ENCODE measurements at places on chromosomes 12 and 14. TPM values are rescaled to one million over a fixed set of nuclear protein-coding genes. Genes with fewer than 3 reads are reported as not detected.

GRCh38 chr12:75239987-75240386, 30.3 kb upstream of the KCNC2 start:
- H3K27ac ChIP-seq = no peak overlapping the region
- H3K36me3 ChIP-seq = no peaks in the 10 kb centered on the region
- peaks cover 3% of the 10 kb centered on the region for H3K4me1 ChIP-seq
- H3K4me3 ChIP-seq = no peak overlapping the region
- no peak for DNase-seq

Gene REP15
- total RNA-seq = 1.6 TPM

Gene PPP1R3E
- 15.3 TPM for total RNA-seq

- no peaks in the 10 kb centered on the region for H3K36me3 ChIP-seq
- H3K4me3 ChIP-seq = no peak overlapping the region
- no peak overlapping the region for H3K27ac ChIP-seq
- H3K4me1 ChIP-seq = peaks cover 11% of the 10 kb centered on the region
Observed at GRCh38 chr12:10027311-10027710, 3.2 kb upstream of the CLEC9A start.

Gene BLOC1S1
- 99.4 TPM for total RNA-seq

Gene COCH
- 4.8 TPM for total RNA-seq

DNA sequence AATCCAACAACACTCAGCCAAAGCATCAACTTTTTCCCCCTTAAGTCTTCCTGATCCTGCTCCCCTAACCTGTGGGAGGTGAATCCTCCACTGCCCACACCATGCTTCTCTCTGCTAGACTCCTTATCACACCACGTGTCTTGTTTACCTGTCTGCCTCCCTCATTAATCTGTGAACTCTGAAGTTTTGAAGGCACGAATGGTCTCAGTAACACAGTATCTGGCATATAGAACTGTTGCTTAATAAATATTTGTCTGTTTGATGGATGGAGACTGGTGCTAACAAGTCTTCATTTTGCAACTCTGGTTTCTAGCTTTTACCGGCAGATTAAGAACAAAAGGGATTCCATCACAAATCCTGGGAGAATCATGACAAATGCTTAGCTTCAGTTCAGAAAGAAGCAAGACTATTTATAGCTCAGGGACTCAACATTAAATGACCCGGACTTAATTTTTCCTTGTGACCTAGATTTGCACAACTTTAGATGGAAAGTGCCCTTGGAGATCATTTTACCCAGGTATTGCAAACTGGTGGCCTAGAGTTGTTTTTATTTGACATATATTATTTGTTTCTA, 267.4 kb downstream of the APAF1 start:
- no peak overlapping the region for H3K27ac ChIP-seq
- H3K4me3 ChIP-seq = no peak overlapping the region
- no peaks in the 10 kb centered on the region for H3K4me1 ChIP-seq
- H3K36me3 ChIP-seq = no peaks in the 10 kb centered on the region
- H3K27me3 ChIP-seq = peaks cover 10% of the 10 kb centered on the region

GRCh38 chr14:32473464-32473855, 144.4 kb downstream of the AKAP6 start:
- DNase-seq = no peak
- H3K27me3 ChIP-seq = no peaks in the 10 kb centered on the region
- H3K4me1 ChIP-seq = peaks cover 54% of the 10 kb centered on the region
- peak overlapping the region; percentile 1 for H3K4me3 ChIP-seq

DNA sequence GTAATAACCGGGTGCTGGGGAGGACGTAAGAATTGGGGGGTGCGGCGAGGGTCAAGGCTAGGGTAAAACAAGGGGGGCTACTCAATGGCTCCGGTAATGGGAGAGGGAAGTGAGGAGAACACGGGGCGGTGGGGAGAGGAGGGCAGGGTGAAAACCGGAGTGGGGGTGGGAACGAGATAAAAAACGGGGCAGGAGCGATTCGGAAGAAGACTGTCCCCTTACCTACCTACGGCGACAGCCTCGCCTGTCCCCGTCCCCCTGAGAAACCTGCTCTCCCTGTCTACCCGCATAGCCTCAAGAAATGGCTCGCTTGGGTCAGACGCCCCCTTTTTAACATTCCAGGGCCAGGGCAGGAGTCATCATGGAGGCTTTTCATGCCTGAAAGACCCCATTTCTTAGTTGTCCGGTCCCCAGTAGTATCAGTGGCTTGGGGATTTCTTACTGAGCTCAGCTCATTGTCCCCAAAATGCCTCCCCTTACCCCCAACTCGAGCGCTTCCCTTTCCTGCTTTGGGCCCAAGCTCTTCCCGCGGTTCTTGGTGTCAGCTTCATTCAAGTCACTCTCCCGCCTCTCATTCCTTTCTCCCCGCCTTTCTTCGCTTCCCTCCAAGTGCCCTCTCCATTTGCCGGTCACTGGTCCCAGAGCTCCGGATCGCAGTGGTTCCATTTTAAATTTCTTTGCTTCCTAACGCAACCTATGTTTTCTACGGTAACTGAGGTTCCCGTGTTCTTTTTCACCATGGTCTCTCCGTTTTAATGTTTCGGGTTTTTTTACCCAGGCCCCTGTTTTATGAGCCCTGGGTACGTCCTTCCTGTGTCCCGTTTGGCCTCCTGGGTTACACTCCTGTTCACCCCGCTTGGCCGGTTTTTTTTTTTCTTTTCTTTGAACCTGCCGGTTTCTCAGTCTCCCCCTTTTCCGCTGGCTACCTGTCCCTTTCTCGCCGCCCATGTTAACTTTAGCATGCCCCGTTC, 1.2 kb upstream of the WSB2 start:
- no peaks in the 10 kb centered on the region for H3K27me3 ChIP-seq
- no peak for DNase-seq
- peaks cover 45% of the 10 kb centered on the region for H3K4me1 ChIP-seq
- peak overlapping the region; percentile 92 for H3K27ac ChIP-seq

DNA sequence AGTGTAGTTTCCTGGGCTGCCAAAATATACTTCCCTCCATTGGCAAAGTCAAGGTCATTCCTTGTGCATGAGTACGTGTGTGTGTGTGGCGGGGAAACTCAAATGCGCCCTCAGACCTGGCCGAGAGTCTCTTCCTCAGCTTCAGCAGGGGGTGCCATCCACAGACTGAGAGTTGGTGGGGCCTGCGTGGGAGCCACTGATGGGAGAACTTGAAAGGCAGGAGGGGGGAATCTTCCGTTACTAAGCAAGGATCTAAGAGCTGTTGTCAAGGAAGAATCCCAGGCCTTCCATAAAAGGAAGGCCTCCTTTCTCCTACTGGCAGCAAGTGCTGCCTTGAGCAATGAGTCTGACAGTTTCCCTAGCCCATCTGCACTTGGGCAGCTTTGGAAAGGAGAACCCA, 274.9 kb downstream of the EMP1 start:
- no peaks in the 10 kb centered on the region for H3K36me3 ChIP-seq
- no peak overlapping the region for H3K27ac ChIP-seq
- H3K4me3 ChIP-seq = no peak overlapping the region
- H3K4me1 ChIP-seq = no peaks in the 10 kb centered on the region
- DNase-seq = no peak
- peaks cover 27% of the 10 kb centered on the region for H3K27me3 ChIP-seq

- peaks cover 15% of the 10 kb centered on the region for H3K4me1 ChIP-seq
- H3K27me3 ChIP-seq = peaks cover 36% of the 10 kb centered on the region
- no peak overlapping the region for H3K4me3 ChIP-seq
- H3K36me3 ChIP-seq = no peaks in the 10 kb centered on the region
- no peak for DNase-seq
Observed at GRCh38 chr14:25132732-25133422, 82.9 kb upstream of the STXBP6 start.

Gene TIGAR
- 19.9 TPM for total RNA-seq

DNA sequence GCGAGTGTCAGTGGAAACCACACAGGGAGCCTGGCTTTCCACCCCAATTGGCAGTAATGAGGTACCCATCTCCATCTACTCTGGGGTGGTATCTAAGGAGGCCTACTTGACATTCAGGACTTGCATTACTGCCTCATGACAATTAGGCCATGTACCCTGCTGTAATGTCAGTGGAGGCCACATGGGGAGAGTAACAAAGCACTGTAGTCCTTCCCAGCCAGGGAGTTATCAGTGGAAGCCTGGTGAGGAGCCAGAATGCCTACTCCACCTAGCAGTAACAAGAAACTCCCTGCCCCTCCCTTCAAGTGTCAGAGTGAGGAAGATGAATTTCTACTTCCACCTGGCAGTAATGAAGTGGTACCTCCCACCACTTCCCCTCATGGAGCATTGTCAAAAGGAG, 12.5 kb downstream of the TIMM9 start:
- H3K27me3 ChIP-seq = no peaks in the 10 kb centered on the region
- DNase-seq = no peak
- H3K27ac ChIP-seq = no peak overlapping the region
- H3K4me3 ChIP-seq = no peak overlapping the region

GRCh38 chr12:117018276-117018675, 80.9 kb downstream of the TESC start:
- no peaks in the 10 kb centered on the region for H3K27me3 ChIP-seq
- H3K4me3 ChIP-seq = no peak overlapping the region
- H3K4me1 ChIP-seq = peaks cover 4% of the 10 kb centered on the region
- no peak for DNase-seq
- H3K27ac ChIP-seq = no peak overlapping the region
- peaks cover 43% of the 10 kb centered on the region for H3K36me3 ChIP-seq

- H3K4me1 ChIP-seq = peaks cover 15% of the 10 kb centered on the region
- peaks cover 13% of the 10 kb centered on the region for H3K36me3 ChIP-seq
- no peak for DNase-seq
- no peaks in the 10 kb centered on the region for H3K27me3 ChIP-seq
- H3K27ac ChIP-seq = peak overlapping the region; percentile 81
- peak overlapping the region; percentile 87 for H3K4me3 ChIP-seq
Observed at GRCh38 chr12:48351022-48351708, 446 bp upstream of the ZNF641 start.

DNA sequence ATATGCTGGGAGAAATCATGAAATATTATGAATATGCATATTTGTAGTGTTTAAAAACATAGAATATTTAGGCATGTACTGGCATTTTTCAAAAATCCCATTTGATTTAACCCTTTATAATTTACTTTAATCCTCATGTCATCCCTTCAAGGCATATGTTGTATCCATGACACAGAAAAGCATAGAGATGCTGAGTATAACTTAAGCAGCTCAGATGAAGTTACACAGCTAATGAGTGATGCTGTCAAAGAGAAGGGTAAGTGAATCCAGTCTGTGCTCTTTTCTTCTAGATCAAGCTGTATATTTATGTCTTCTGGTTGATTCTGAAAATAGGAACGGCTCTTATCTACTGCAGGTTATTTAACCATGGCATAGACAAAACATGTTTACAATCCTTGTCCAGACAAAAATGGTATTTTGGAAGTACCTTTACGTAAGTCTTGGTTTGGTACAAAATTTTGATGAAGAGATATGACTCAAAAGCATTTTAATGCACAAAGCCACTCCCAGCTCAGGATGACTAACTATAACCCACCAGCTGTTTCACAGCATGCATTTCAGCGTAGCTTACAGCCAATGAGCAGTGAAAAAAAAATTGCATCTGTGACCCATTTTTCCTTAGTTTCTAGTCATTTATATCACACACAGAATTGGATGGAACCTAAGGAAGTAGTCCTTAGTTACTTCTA, 201.7 kb downstream of the STXBP6 start:
- no peak overlapping the region for H3K4me3 ChIP-seq
- peaks cover 62% of the 10 kb centered on the region for H3K4me1 ChIP-seq
- no peaks in the 10 kb centered on the region for H3K27me3 ChIP-seq
- DNase-seq = no peak
- no peaks in the 10 kb centered on the region for H3K36me3 ChIP-seq

Gene KCNJ8
- total RNA-seq = 0.24 TPM

DNA sequence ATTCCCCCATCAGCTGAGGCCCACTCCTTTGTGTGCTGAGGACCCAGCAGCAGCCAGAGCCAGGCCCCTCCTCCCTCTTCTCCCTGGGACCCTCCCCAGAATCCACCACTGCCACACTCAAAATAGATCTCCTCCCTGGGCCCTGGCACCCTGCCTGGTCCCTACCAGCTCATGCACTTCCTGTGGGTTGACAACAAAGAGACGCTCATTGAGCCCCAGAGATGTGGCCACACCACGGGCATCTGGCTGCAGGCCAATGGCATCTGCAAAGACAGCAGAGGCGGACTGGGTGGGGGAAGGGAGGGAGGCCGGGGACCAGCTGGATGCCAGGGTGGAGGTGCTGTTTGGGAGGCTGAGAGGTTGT, 16.0 kb upstream of the ENDOU start:
- H3K36me3 ChIP-seq = no peaks in the 10 kb centered on the region
- H3K4me1 ChIP-seq = peaks cover 42% of the 10 kb centered on the region
- H3K27me3 ChIP-seq = peaks cover 21% of the 10 kb centered on the region
- H3K4me3 ChIP-seq = peak overlapping the region; percentile 40
- peak overlapping the region; percentile 76 for H3K27ac ChIP-seq

Gene FZD10
- not detected for total RNA-seq

- H3K4me3 ChIP-seq = no peak overlapping the region
- no peaks in the 10 kb centered on the region for H3K27me3 ChIP-seq
- no peak overlapping the region for H3K27ac ChIP-seq
- no peak for DNase-seq
Observed at GRCh38 chr12:19205120-19205519, 75.6 kb downstream of the PLEKHA5 start.

DNA sequence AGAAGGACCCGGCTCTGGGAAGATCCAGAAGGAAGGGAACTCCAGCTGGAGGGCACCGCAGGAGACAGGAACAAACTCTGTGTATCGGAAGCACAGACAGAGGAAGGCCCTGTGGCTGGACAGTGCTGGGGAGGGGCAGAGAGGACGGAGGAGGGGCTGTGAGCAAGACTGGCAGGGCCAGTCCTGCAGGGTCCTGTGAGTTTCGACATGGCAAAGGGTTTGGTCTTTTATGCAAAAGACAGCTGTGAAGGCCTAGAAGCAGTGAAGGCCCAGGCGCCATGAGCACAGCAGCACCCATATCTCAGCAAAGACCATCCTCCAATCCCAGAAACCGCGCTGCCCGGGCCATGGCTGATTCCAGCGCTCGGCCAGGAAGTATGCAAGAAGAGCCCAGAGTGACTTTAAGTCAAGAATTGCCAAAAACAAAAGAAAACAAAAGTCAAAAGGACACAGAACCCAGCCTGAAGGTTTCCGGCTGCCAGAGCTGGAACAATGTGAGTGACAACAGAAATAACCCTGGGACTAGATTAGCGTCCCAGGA, 126.5 kb downstream of the NCOR2 start:
- no peaks in the 10 kb centered on the region for H3K27me3 ChIP-seq
- H3K4me3 ChIP-seq = peak overlapping the region; percentile 43
- no peak for DNase-seq

GRCh38 chr14:60396718-60397343, 89.0 kb downstream of the C14orf39 start:
- DNase-seq = no peak
- peaks cover 19% of the 10 kb centered on the region for H3K27me3 ChIP-seq
- H3K4me3 ChIP-seq = no peak overlapping the region
- no peak overlapping the region for H3K27ac ChIP-seq
- H3K4me1 ChIP-seq = no peaks in the 10 kb centered on the region

Gene ATG2B
- total RNA-seq = 27.8 TPM

Gene TOMM20L
- not detected for total RNA-seq

GRCh38 chr12:48023386-48023785, 19.1 kb upstream of the COL2A1 start:
- H3K27ac ChIP-seq = no peak overlapping the region
- H3K27me3 ChIP-seq = peaks cover 39% of the 10 kb centered on the region
- no peak overlapping the region for H3K4me3 ChIP-seq
- no peak for DNase-seq

All from osteocyte (in vitro differentiated cells).